Panc1 (cell line): ENCODE measurements at places on chromosomes 1 and 21.

- peak; percentile 97 for DNase-seq
Measured at GRCh38 chr1:45583264-45583665, 576 bp upstream of the NASP start.

- no peak for DNase-seq
Measured at GRCh38 chr1:41598325-41598724, 113.8 kb upstream of the EDN2 start.

DNA sequence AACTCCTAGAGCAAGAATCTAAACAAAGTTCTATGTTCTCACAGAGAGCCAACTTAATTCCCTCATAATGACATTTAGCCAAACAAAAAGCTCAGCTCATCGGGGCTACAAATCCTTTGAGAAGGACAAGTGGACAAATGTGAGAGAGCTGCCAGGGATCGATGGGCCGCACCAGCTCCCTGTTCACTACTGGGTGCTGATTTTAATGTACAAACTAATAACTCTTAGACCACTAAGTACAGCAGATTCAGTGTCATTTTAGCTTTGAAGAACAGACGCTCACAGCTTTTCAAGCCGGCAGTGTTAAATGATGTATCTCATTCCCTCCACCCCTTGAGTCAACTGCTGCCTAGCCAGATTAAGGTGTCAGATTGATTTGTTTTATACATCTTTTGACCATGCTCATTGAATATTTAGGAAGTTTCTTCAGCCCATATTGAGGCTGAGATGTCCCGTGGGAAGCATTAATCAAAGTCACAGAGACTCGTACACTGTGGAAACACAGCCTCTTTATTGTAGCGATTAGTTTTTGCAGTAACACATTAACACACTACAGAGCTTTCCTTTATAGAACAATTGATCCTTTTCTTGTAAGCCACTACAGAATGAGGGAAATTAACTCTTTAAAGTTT is 21.1 kb downstream of the PROX1 start:
- no peak for DNase-seq

- DNase-seq: no peak
Measured at GRCh38 chr21:23949493-23949892, 1657.8 kb downstream of the MRPL39 start.

DNA sequence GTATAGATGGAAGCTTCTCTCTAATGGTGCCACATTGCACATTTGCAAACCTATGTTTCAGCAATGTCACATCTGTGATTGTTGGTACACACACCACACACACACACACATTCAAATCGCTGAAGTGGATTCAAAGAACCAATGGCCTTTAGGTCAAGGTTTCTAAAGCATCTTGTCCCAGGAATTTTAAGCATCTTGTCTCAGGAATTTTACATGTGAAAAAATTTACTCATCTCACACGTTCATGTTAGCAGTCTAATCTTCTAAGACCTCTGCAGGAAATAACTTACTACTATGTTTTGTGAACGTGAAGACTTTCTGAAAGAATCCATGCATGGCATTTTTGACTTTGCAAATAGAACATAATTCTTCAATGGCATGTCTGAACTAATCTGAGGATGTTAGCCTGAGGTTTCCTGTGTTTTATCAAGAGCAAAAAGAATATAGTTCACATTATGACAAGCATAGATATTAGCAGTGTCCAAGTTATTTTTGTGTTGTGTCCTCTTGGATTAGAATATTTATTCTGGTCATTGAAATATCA is 125.1 kb downstream of the CYYR1 start:
- DNase-seq: no peak

- DNase-seq: no peak
Measured at GRCh38 chr1:62438163-62438562, 1.3 kb downstream of the USP1 start.

- no peak for DNase-seq
Measured at GRCh38 chr1:31872658-31873636, 57.1 kb upstream of the SPOCD1 start.

GRCh38 chr1:48222501-48223242 is at the start of gene SLC5A9:
TSS of gene SLC5A9 (plus strand) at chr1:48222716. CDS start at chr1:48222737, 21 bp downstream.
- no peak for DNase-seq

- no peak for DNase-seq
Measured at GRCh38 chr21:30190554-30190953, 23.9 kb upstream of the CLDN17 start.

- DNase-seq: no peak
Measured at GRCh38 chr1:63888984-63889383, 115.2 kb downstream of the ROR1 start.

GRCh38 chr1:106678279-106679050 is 378.0 kb upstream of the PRMT6 start:
- no peak for DNase-seq

DNA sequence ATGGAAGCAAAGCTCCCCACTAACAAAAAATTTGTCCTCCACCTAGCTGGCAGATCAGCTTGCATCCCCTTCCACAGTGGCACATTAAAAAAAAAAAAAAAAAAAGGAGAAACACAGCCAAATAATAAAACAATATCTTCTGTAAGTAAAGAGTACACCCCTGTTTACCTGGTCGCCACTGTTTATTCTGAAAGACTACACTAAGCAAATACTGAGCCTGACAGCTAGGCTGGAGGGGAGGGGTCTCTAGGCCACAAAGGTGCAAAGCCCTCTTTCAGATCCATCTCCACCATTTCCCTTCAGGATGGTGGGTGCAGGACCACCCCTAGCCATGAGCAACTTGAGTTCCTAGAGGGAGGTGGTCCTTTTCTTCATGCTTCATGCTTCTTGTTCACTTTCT is 22.8 kb upstream of the SLC45A3 start:
- no peak for DNase-seq

DNA sequence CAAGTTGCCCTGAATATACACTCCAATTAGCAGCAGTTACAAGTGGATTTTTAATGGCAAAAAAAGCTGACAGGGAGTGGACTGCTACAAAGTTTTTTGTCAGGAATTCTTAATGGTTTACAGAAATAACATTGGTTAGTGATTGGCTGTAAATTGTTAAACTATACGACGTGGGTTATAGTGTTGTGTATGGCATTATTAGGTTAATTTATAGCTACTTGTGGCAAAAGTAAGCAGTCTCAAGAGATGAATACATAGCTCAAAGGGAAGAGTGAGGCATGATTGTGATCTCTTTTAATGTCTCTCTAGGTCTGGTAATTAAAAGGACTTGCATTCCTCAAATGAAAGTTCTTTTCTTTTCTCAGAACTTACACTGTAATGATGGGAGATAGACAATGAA is 75.8 kb upstream of the CD1D start:
- no peak for DNase-seq

GRCh38 chr1:68383092-68383491 is 66.7 kb downstream of the RPE65 start:
- no peak for DNase-seq

- DNase-seq: no peak
Measured at GRCh38 chr1:159113596-159114433, 37.2 kb upstream of the AIM2 start.

GRCh38 chr1:71944006-71944405 is 338.3 kb downstream of the NEGR1 start:
- DNase-seq: no peak

- no peak for DNase-seq
Measured at GRCh38 chr1:206513312-206514111, 6.2 kb downstream of the RASSF5 start.

- DNase-seq: no peak
Measured at GRCh38 chr21:14270631-14271030, 54.7 kb downstream of the RBM11 start.

- DNase-seq: no peak
Measured at GRCh38 chr1:91617285-91617765, 116.7 kb downstream of the CDC7 start.

DNA sequence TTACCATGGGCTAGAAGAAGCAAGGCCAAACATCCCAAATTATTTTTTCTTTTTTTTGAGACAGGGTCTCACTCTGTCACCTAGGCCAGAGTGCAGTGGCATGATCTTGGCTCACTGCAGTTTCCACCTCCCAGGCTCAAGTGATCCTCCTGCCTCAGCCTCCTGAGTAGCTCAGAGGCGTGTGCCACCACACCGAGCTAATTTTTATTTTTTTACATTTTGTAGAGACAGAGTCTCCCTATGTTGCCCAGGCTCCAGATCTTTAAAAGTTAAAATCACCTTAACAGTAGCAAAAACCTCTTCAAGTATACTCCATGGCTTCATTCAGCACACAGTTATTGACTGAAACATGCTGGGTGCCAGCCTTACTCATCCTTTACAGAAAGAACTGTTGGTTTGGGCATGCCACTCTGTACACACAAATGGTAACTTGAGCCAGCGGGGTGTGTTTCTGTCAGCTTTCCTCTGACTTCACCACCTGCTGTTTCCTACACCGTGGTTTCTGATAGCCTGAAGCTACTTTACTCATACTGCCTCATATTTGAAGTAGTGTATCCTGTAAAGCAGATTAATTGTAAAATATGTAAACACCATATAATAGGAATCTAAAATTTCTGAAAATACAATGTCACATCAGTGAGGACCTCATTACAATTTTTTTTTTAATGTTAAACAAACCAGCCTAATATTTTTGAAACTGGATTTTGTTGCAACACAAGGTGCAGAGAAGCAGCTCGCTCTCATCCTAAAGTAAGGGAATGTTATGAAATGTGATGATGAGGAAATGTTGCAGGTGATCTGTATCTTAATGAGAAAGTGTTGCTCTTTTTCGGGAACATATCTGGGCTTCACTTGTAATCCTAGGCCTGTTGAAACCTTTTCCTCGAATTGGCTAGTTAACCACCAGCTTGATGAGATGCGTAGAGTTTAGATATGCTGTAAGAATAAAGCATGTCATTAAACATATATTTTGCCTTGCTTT is 113.9 kb downstream of the ATP5PO start:
- DNase-seq: peak; percentile 85

- no peak for DNase-seq
Measured at GRCh38 chr1:245155272-245156040, 671 bp downstream of the KIF26B start.

DNA sequence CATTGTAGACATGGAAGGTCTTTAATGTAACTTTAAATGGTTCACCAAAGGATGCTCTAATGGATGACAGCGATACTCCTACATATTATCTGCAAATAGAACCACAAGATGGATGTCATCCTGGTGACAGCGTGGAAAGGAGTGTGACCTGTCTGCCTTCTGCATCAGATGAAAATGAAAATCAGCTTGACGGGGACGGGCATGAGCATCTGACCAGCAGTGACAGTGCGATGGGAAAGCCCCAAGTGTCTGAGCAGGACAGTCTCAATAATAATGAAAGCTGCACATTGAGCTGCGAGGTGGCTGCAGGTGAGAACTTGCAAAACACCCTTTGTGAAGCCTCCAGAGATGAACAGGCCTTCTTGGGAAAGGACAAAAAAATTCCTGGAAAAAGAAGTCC is 25.2 kb downstream of the CNST start:
- no peak for DNase-seq

DNA sequence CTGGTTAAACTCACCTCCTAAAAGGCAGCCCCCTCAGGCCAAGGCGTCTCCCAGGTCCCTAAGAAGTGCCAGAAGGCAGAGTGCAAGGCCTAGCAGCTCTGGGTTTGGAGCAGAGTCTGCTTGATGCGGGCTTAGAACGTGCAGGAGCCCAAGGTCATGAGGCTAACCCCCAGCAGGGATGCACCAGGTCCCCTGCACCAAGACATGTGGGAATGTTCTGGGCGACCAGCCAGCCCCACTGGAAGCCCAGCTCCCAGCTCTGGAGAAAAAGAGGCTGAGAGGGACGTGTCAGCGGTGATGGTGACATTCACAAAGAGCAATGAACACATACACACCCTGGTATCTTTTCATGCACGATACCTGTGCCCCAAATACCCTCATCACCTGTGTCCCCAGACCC is 5.1 kb downstream of the LRRN2 start:
- DNase-seq: no peak

GRCh38 chr1:157110003-157110402 is 10.4 kb upstream of the ETV3L start:
- DNase-seq: no peak

GRCh38 chr21:39715804-39716397 is 29.1 kb upstream of the IGSF5 start:
- no peak for DNase-seq

DNA sequence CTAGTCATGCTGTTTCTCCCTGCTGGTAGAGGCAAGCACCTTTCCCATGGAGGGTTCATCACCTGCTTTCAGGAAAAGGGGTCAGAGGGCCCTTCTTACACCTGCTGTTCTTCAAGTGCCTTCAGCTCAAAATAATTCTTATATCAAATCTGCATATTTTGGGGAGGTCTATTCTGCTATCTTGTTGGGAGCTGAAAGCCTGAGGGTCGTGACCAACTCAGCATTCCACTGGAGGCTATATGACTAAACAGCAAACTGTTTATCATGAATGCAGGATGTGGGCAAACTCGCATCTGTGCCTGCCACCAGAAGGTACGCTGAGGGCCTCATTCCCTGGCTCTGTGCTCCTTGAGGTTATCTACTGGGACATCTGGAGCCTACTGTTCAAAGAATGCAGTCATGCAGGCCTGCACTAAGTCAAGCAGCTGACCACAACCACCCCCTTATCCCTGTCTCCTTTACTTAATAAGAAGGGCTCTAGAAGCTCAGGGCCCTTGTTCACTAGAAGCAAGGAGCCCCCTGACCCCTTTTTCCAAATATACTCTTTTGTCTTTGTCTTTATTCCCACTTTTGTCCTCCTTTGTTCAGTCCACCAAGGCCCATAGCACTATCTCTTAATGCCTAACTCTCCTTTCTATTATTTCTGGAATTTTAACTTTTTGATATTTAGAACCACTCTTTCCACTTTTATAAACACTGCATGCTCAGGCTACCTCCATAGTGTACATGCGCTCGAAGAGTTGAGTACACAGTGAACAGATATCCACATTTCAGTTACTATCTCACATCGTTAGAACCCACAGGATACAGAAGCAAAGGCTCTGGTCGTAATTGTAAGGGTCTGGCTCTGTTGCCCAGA is 4.5 kb upstream of the TRIM17 start:
- no peak for DNase-seq

- DNase-seq: peak; percentile 18
Measured at GRCh38 chr1:14970115-14970798, 183.3 kb upstream of the TMEM51 start.

GRCh38 chr1:75165264-75165663 is 31.1 kb downstream of the LHX8 start:
- no peak for DNase-seq

- DNase-seq: no peak
Measured at GRCh38 chr1:110242062-110242461, 31.9 kb downstream of the KCNC4 start.

DNA sequence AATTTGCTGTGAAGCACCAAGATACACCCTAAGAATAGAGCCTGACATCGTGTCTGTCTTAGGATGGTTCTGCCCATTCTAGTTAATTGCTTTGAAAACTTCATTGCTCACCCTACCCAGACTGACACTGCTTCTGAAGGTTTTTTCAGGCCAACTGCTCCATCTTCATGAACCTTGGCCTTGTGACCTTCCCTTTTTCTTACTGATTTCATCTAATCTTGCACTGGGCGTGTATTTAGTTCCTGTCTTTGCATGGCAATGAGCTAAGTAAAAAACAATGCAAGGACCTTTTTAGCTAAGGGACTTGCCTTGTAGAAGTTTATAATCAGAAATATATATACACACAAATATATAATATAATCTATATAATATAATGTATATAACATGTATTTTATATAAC is 108.0 kb downstream of the PBX1 start:
- no peak for DNase-seq

- DNase-seq: no peak
Measured at GRCh38 chr1:204744107-204744779, 58.7 kb upstream of the LRRN2 start.
